Ascending aorta (tissue), 2 donors: ENCODE measurements at places on chromosomes 16 and 17.

DNA sequence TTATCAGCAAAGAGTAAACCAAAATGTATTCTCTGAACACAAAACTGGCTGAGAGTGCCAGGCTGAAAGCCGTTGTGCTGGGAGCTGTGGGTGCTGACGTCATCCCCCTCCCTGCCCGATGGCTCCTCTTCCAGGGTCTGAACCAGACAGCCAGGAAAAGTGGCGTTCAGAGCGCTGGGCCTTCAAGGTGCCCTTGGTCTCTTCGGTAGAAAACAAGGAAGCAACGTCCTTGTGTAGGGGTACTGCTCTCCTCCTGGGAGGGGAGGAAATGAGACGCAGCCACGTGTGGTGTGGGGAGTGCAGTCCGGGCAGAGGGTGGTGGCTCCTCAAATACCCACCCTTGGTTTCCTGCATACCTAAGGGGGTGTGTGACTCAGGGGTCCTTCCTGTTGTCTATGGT, 394.7 kb downstream of the SEC14L1 start:
- DNase-seq = peak; percentile 69

GRCh38 chr16:60166-60565, 6.5 kb downstream of the SNRNP25 start:
- no peak for DNase-seq

GRCh38 chr16:50667497-50668367, 13.4 kb downstream of the SNX20 start:
- DNase-seq = no peak

DNA sequence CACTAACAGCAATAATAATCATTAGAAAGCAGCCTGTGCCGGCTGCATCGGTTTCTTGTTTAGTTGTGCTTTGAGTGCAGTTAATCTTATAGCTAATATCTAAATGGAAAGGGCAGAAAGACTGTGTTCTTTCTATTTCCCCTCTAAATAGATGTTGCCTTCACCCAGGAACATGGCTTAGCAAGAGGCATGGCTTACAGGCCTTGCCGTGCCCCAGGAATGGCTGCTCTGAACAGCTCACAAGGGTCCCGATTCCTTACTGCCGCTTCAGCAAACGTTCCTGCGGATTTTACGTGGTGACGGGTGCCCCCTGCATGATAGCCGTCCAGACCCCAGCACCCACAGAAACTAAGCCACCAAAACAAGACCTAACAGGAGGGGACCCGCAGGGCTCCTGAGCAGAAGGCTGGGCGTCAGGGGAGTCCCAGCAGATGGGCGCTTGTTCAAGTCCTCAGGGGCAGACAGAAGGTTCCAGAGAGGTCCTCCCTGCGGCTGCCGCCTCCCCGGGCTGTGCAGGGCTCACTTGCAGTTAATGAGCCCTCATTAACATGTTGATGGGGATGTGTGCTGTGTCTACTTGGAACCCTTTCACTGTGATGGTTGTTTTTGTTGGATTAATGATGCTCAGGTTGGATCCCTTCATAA, 52.5 kb upstream of the ENPP7 start:
- no peak for DNase-seq

DNA sequence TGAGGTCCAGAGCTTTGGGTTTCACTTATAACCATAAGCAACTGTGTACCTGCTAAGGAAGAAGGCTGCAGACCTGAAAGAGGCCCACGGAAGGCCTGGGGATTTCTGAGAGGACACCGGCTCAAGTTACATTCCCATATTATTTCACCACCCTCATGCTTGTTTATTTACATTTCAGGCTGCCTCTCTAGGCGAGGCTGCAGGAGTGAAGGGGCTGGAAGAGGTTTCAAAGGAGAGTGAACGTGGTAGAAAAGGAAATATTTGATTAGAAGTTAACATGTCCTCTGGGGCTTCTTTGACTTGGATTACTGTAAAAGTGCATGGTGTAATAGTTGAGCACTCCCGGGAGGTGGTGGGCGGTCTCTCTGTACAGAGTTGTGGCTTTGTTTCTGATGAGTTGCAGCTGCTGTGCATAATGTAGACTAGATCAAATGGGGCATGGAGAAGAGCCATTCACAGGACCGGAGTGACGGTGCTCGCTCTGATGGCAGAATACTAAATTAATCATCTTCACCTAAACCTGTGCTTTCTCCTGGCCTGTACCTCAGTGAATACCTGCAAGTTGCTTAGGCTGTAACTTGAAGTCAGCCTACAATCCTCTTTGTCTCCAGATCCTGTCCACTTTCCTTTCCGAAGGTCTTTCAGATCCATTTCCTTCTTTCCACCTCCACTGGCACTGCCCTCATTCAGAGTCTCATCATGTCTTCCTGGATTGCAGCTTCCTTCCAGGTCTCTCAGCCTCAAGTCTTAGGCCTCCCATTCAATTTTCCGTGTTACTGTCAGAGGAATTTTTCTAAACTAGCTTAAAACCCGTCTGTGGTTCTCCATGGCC, 1.9 kb upstream of the CPD start:
- no peak for DNase-seq

DNA sequence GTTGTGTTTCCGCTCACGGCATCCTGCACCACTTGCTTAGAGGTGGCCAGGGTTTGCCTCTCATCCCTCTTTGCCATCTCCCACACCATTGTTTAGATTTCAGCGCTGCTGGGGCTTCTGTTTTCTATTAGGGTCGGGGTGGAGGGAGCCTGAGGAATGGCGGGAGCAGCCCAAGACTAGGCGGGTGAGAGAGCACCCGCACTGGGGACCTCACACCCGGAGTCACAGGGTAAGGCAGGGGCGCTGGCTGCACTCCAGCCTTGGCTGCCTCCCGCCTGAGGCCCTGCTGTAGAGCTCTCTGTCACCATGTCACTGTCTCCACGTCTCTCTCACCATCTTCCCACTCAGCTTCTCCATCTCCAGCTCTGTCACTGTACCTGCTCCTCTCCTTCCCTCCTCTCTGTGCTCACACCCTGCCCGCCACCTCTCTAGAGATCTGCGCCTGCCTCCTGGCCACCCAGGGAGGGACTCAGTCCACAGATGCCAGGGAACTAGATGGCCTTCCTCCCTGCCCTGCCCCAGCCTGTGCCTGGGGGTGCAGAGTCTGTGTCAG, 32.8 kb upstream of the ABCC3 start:
- DNase-seq = no peak

DNA sequence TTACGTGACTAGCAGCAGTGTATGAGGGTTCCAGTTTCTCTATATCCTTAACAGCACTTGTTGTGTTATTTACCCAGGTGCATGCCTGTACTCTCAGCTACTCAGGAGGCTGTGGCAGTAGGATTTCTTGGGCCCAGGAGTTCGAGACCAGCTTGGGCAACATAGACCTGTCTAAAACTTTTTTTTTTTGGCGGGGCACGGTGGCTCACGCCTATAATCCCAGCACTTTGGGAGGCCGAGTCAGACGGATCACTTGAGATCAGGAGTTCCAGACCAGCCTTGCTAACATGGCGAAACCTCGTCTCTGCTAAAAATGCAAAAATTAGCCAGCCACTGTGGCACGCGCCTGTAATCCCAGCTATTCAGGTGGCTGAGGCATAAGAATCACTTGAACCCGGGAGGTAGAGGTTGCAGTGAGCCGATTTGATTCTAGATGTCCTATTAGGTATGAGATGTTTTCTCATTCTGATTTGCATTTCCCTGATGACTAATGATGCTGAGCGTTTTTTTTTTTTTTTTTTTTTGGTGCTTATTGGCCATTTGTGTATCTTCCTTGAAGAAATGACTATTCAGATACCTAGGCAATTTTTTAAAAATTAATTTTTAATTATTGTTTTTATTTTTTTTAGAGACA, 13.4 kb downstream of the CASC3 start:
- DNase-seq = no peak

DNA sequence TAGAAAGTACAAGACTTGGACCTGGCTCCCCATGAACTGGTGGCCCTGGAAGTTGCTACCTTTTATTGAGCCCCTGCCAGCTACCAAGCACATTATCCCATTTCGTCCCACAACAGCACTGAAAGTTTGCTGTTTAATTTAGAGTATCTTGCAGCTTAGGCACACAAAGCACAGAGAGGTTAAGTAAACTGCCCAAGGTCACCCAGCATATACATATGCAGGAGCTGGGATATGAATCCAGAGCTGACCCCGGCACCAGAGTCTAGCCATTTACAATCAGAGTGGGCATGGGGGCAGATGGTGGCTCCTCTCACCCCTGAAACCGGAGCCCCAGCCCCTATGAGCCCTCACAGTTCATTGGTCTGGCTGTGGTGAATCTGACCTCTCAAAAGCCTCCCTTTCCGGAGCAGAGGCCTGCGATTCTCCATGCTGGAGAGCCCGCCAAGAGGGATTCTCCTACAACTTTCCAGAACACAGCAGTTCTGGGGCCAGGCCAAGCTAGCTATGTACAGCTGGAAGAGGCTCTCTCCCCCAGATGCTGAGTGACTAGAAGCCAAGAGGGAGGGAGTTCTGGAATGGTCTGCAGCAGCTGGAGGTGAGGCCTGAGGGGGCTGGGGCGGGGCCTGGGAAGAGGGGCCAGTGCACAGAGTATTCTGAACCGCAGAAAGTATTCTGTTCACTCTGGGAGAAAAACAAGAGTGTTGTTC, 58.3 kb downstream of the SREBF1 start:
- DNase-seq = no peak

DNA sequence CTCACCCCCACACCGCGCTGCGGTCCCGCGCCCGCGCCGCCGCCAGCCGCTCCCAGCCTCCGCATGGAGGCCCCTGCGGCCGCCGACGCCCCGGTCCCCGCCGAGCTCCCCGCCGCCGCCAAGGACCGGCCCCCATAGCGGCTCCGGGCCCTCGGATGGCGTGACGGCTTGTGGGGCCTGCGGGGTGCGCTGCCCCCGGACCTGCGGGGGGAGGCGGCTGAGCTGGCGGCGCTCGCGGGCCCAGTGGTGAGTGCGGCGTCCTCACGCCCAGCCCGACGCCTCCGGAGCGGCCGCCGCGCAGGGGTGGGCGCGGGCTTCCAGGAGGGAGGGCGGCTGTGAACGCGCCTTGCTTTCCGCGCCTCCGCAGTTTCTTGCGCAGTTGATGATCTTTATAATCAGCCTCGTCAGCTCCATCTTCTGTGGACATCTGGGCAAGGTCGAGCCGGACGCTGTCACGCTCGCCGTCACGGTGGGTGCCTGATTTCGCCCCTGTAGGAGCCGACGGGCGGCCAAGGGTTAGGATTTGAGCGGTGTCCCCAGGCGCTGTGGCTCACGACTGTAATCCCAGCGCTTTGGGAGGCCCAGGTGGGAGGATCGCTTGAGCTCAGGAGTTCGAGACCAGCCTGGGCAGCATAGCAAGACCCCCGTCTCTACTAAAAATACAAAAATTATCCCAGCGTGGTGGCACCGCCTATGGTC, 46.4 kb downstream of the SLC47A1 start:
- no peak for DNase-seq

DNA sequence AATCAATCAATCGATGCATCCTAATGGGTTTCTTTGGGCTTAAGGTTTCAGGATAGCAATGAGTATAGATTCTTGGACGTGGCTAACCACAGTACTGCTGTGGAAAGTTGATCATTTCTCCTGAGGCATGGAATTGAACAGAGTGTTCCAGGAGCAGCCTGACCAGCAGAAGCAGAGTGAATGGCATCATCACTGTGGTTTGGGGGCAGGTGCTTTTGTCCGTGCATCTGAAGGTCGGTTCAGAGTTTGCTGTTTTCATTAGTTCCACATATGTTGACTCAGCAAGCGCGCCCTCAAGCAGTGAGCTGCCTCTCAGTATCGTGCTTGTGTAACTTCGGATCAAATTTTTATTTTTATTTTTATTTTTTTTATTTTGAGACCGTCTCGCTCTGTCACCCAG, 24.9 kb downstream of the KIAA0513 start:
- DNase-seq = no peak
